ENCODE measurements at places on chromosomes 3 and 15.

DNA sequence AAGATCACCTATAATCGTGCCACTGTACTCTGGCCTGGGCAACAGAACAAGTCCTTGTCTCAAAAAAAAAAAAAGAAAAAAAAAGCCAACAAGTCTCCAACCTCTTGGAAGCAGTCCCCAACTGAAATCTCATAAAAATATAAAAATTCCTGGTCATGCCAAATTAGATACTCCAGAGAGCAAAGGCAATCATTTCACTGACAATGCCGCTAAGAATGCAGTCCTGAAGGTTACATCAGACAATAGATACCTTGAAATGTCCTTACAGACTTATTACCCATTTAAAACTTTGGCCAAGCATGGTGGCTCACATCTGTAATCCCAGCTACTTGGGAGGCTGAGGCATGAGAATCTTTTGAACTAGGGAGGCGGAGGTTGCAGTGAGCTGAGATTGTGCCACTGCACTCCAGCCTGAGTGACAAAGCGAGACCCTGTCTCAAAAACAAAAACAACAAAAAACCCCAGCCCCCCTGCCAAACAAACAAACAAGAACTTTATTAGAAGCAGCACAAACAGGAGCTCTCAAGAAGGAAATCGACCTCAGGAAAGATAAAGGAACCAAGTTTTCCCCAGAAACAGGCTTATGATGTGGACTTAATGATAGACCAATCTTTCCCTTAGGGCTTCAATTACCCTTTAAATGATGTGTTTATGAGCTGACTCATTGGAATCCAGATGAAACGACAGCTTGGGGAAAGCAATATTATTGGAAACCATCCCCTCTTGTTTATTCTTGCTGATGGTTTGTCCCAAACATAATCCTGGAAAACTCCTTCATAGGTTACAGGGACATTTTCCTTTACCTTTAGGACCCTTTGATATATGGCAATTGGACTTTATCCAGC lies 53.1 kb upstream of the XCR1 start:
- DNase-seq, result no peak

GRCh38 chr3:40294434-40294833 lies 15.1 kb upstream of the EIF1B start:
- no peak for DNase-seq

DNA sequence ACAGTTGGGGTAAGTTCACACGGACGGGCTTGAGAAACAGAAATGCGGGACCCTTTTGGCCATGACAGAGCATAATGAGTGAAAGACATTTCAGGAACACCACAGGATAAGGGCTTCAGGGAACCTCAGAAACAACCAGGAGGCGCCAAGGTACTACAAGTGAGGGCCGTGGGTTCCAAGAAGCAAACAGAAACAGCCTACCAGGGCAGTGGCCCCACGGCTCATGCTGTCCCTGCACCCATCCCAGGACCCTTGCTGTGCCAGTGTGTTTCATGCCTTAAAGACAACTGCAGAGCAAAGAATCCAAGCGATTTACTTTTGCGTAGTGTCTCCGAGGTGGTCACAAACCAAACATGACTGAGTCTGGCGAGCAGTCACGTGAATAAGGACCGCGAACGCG lies 54.0 kb downstream of the RUBCN start:
- DNase-seq, result no peak

DNA sequence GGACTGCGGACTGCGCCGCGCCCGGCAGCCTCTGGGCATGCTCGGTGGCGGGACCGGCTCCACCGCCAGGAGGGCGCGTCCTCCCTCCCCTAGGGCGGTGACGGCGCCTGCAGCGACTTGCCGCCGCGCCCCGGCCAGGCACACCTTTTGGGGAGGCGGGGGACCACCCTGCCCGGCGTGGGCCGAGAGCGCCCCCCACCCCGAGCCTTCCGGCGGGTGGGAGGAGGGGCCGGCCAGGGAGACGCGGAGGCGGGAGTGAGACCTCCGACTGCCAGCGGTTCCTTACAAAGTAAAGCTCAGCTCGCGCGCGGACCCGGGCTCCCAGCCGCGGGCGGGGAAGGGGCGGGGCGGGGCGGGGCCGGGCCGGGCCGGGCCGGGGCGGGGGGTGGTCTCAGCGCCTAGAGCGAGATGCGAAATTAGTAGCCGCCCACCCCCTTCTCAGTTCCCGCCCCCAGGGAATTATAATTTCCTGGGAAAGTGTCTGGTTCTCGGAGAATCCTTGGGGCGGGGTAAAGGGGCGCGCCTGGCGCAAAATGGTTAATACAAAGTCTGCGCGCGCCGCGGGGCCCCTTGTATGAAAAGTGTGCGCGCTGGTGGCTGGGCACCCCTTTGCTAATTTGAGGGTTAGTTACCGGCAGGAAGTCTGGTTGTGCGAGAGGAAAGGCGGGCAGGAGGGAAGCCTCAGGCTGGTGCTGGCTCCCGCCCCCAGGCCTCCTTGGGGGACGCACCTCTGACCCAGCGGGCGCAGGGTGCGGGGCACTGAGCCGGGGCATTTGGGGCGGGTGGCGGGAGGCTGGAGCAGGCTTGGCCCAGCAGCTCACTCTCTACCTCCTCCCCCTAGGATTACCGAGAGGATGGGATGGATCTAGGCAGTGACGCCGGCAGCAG lies 224.8 kb upstream of the IL12A start:
- DNase-seq, result no peak

DNA sequence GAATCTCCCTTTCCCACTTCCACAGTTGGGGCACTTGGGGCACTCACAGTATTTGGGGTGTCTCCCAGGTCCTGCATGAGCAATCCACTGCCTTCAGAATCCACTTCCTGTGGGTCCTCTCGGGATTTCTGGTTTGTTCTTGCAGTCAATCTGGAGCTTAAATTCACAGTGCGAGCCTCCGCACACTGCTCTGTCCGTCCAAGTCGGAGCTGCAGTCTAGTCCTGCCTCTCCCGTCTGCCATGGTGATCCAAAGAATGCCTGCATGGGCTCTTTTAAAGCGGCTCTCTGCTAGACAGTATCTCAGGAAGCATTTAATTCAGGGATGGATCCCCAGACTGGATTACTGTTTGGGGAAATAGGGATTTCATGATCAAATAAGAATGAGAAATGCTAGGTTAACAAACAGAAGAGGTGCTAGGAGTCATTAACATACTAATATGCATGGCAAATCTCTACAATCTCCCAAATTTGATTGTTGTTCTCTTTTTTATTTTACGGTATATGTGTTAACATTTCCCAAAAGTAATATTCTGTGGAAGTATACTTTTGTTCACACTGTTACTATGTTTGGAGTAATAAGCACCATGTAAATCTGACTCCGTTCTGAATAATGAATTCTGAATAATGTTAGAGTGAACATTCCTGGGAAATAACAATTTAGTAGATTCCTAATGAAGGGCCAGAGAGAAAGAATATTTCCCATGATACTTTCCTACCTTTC lies 142.5 kb downstream of the HCN4 start:
- DNase-seq, result no peak

DNA sequence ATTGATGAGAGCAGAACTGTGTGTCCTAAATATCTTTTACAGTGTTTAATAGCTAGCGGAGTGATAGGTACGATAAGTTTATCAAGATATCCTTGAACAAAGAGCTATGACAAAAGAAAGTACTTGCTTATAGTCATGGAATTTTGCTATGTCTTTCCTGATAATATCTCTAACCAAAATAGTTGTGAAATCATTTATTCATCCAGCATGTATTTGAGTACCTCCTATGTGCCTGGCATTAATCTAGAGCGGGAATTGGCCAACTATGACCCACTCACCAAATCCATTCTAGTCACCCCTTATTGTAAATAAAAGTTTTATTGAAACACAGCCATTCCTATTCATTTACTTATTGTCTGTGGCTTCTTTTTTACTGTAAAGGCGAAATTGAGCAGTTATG lies 46.6 kb downstream of the ZFAND6 start:
- no peak for DNase-seq

- DNase-seq, result no peak
Measured at GRCh38 chr3:151903501-151903991, 30.1 kb downstream of the SUCNR1 start.

DNA sequence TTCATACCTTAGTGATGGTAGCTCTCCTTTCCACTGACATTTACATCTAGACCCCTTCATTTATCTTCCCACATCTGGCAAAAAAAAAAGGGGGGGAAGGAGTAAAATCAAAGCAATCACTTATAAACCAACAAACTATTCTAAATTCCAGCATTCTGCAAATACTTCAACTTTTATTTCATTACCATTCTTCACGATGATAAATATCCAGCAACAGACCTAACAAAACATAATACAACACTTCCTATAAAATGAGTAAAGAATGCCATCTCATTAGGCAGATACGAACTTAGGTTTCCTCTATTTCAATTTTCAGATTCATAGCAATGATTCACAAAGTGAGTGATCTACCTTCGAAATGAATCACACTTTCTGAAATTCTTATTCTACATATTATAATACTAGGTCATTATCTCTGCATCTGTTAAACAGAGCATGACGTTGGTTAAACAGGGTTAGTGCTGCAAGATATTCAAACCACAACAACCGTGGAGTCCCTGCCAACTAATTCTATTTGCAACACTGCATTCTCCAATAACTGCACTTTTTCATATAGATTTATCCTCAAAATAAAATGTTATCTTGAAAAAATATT lies at the start of gene LRRFIP2:
Gene LRRFIP2 (minus strand): TSS at position 51 of the 595 bp plus-strand sequence. CDS start 25,599 bp downstream, outside the sequence.
- DNase-seq, result peak; percentile 70

DNA sequence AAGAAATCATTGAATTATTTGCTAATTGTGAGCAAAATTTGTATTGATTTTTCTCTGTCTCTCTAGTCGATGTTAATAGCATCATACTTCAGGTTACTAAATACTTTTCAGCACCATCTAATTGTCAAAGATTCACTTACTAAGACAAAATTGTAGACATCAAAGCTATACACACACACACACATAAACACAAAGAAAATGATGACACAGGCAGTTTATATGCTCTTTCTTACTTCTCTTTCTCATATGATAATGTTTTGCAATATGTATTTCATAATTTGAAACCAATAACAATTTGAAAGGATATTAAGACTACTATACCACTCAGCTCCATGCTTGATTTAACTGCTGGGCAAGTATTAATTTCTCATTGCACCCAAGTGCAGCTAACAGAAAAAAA lies 406.2 kb downstream of the ROBO2 start:
- no peak for DNase-seq

- DNase-seq, result peak; percentile 76
Measured at GRCh38 chr15:52078876-52079700, 33.5 kb downstream of the BCL2L10 start.

DNA sequence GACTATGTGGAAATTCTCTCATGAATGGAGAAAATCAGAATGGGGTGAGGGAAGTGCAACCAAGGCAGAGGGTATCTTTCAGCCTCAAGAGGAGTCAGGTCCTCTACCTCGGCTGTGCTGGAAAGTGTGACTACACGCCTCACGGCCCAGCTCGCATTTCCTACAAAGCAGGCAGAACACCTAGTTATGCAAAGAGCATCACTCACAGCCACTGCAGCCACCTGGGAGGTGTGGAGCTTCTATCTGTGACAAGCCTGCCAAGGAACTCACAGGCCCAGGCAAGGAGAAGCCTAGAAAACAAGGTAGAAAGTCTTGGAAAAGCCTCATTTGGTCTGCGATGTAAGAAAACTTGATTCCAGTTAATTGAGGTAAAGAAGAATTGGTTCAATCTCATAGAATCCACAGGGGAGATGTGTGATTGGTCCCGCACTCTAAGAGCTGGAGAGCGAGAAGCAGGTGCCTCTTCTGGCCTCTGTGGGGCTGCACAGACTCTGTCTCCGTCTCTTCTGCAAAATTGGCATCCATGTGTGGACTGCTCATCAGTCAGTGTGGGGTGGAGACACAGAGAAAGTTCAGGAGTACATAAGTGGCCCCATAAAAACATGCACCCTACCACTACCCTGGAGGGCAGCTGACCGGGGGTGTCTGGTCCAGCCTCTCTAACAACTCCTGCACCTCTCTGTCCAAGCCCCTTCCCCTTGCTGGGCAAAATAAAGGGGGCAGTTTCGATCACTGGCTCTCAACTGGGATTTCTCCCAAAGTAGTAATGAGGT lies 76.8 kb downstream of the TAMM41 start:
- DNase-seq, result no peak

DNA sequence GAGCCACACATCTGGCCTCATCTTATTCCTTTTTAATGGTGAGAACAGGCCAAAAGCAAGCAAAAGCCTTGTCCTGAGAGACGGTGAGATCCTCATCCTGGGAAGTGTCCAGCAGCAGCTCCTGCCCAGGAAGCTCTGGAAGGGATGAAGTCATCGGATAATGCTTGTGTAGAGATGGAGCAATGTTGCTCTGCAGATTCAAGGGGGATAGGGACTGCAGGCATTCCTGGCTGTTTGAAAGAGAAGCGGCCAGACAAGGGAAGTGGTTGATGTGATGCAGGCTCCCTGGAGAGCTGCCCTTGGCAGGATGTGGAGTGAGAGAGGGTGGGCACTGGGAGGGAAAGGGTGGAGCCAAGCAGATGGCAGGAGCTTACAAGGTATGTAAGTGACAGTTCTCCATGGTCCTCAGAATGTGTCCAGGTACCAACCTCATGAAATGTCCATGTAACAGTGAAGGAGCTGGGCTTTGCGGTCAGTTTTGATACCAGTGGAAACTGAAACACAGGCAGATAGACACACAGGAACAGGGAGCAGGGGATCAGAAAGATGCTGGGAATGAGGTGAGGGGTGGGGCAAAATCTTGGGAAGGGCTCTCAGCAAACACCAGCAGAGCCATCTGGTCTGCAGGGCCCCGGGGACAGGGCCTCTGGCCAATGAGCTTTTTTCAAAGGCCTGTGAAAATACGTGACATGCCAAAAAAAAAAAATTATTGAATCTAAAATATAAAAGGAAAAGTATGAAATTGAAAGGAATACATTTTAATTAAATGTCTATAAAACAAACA lies 32.2 kb upstream of the LACTB start:
- DNase-seq, result no peak

DNA sequence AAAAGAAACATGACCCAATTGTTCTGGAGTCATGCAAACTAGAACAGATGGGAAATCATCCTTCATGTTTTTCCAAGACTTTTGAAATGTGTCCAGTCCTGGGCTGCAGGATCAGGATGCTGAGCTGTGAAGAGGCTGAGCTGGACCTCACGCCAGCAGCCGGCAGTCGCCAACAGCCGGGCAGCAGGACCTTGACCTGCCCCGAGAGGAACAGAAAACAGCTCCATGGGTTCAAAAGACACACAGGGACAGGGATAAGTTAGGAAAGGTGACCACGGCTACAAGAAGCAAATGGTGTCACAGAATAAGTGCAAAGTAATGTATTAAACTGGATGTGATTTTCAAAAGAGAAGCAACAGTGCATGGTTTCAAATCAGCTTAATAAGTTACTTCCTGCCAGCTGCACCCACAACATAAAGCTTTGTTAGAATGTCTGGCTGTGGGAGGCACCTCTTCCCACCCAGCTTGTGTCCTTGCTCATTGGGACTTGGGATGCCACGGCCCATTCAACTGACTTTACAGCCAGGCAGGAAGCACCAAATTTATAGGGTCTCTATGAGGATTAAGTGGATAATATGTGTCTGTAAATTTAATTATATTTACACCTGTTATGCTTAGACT lies 266.4 kb downstream of the GABRG3 start:
- DNase-seq, result no peak
